ENCODE measurements at places on chromosomes 16 and 17.
A peak's percentile ranks its signal among the peaks of the same experiment; 100 is the strongest.

DNA sequence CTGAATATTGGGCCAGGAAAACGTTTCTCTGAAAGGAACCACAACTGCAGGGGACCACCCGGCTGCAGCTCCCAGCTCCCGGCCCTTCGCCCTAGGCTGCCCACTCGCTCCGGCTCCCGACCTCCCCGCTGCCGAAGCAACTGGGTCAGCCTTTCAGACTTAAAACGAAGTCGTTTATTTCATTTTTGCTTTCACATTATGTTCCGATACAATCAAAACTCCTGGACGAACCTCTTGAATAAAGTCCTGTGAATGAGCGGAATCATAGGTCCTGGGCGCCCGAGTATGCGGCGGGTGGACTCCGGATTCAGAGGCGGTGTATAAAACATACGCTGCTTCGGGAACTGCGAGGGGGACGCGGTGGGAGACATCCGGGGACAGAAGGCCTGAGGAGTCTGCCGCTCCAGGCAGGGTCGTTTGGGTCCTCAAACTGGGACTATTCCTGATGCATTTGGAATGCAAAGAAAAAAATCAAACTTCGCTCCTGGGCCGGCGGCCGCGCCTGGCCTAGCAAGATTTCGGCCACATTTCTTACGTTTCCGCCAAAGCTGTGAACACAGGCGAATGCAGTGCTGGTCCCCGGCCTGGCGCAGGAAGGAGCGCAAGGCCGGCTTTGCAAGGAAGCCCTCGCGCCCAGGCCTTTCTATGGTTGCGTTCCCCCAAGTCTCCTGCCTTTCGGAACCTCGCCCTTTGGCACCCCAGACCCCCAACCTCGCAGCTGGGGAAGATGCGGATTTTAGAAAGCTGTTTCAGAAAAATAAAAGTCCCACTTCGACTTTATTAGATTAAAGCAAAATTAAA is 3.7 kb downstream of the CBLN1 start:
- DNase-seq, result no peak

DNA sequence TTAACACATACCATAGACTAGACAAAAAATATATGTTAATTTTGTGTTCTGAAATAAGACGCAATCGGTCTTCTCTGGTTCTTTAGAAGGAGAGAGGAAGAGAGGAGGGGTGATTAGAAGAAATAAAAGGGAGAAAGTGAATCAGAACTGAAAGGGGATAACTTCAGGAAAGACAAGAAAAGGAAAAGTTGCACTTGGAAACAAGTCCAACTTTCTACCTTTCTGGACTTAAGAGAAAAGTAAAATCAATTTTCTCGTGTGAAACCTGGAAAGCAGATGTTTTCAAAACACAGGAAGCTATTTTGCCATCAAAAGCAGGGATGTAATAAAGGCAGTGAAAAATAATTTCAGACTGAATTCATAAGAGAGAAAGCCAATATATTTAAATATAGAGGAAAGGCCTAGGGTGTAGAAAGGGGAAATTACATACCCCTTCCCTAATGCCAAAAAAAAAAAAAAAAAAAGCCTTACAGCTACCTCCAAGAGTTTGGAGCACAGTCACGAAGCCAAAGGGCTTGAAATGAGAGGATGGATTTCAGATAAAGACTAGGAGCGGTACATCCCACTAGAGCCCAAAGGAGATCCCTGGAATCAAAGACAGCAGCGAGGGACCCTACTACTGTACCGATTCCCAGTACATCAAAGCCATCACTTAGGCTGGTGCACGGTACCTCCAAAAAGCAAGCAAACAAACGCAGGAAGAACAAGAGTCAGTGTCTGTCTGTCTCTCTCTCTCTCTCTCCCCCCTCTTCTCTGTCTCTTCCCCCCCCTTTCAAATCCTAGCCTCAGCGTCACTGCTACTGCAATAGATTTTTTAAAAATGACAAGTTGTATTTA is 12.1 kb upstream of the ZFHX3 start:
- no peak for DNase-seq

DNA sequence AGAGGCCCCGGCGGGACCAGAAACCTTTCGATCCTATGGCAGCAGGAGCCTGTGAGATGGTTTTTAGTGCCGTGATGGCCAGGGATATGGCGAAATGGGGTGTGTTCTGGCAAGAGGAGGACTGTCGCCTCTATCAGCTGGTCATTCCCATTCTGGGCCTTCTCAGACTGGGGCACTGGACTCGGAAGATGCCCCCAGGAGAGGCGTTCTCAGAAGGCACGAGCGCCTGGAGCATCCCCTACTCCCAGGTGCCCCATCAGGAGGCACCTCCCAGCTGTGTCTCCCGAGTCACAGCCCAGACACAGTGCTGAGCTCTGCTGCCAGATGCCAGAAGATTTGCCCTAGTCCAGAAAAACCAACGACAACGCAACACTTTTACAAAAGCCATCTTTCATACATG is 54.6 kb upstream of the ENDOV start:
- no peak for DNase-seq

- DNase-seq, result no peak
Observed at GRCh38 chr17:78779850-78780249, 2.2 kb downstream of the CYTH1 start.

DNA sequence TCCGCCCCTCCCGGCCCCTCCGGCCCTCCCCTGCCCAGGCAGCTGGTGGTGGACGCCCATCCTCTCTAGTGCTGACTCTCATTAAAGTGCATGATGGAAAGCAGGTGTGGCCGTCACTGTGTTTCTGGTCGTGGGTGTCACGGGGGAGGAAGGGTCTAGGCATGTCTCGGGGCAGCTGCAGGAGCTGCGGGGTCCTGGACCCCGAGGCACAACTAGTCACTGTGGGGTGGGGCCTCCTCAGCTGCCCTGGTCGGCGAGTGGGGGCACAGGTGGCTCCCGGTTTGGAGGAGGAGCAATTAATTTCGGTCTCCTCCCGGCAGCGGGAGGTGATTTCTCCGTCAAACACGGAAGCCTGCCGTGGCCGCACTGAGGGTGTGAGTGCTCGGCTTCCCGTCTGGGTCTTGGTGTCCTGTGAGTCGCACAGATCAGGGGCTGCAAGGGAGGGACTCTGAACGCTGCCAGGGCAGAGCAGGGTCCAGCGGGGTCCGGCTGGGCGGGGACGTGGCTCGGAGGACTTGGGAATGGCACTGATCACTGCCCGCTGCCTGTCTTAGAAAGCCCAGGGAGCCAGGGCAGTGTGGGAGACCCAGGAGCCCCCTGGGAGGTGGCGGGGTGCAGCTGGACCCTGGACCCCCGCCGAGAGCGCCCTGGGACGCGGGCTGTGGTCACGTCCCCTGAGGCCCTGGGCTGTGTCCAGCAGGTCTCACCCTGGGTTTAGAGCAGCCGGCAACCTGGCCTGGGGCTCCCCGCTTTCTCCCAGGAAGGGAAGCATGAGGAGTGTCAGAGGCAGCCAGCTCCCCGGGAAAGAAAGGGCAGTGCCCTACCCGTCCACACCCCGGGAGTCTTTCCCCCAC is 3.3 kb downstream of the TPSD1 start:
- DNase-seq, result no peak

- no peak for DNase-seq
Observed at GRCh38 chr16:73057291-73058210, 9.6 kb upstream of the ZFHX3 start.

- DNase-seq, result no peak
Observed at GRCh38 chr17:41415411-41415810, 9.0 kb downstream of the KRT37 start.

DNA sequence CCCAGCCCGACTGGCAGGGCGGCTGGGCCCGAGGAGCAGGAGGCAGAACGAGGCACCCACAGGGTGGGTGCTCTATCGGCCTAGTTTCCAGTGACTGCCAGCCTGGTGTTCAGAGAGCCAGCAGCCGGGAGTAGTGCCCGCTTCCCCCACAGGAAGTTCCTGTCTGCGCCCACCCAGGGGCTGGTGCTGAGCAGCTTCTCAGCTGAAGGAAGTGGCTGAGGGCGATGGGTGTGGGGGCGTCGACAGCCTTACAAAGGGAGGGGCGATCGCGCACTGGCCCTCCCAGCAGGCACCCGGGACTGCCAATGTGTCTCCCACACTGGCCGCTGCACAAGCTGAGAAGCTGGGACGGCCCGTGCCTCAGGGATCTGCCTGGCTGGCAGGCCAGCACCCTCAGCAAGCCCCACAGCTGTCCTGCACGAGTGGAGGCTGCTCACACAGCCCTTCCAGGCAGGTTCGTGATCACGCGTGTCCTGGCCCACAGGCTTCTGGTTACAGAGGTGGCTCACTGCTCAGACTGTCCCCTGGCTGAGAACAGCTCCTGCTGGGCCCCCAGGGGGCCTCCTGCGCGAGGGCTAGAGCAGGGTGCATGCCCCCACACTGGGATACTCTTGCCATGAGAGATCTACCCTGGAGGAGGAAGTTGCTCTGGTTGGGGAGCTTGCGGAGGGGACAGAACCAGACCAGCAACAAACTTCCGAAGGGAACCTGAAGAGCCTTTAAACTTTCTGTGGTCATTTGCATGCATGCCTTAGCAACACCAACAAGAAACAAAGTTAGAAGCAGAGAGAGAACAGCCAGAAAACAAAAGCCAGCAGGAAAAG is 2.5 kb downstream of the RNF166 start:
- DNase-seq, result peak; percentile 81

GRCh38 chr17:27471321-27472269 is 15.3 kb downstream of the KSR1 start:
- no peak for DNase-seq

DNA sequence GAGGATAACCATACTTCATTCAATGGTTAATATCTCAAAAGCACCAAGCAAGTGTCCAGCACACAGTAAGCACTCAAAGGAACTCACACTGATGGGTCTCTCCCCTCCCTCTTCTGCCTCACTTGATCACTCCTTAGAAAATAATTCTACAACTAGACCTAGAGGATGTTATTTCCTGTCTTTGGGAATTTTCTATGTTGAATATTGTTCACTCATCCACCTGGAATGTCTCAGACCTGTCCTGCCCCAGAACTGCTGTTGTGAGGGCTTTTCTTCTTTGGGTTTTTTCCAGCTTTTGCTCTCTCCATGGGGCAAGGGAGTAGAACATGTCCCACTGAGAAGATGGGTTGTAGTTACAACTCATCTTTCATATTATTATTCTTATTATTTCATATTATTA is 25.3 kb downstream of the NXPH3 start:
- no peak for DNase-seq

DNA sequence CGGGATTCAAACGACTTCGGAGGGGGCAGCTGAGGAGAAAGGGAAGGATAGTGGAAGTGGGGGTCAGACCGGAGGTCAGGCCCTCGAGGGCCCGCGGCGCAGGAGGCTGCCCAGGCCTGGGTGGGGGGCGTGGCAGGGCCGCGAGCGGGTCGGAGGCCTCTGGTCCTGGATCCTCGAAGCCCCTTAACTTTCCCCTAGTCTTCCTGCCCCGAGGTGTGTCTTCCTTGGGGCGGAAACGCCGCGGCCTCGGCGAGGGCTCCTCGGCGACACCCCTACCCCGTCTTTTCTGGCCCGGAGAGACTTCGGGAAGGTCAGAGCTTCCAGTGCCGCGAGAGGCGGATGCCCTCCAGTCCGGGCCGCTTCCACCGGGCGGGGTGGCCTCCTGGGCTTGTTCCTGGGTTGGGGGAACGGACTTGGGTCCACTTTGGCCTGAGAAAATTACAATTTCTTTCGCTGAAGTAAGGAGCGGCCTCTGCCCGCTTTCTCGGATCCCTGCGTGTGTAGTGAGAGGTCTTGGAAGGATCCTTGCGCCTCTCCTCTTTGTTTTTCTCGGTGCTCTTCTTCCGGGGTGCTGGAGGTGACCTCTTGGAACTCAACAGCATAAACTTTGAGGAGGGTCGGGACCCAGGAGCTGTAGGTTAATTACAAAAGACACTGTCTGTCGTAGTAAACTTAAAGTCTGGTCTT is 491 bp downstream of the IST1 start:
- DNase-seq, result no peak

- DNase-seq, result no peak
Observed at GRCh38 chr16:54080524-54081008, 206.0 kb downstream of the IRX3 start.

DNA sequence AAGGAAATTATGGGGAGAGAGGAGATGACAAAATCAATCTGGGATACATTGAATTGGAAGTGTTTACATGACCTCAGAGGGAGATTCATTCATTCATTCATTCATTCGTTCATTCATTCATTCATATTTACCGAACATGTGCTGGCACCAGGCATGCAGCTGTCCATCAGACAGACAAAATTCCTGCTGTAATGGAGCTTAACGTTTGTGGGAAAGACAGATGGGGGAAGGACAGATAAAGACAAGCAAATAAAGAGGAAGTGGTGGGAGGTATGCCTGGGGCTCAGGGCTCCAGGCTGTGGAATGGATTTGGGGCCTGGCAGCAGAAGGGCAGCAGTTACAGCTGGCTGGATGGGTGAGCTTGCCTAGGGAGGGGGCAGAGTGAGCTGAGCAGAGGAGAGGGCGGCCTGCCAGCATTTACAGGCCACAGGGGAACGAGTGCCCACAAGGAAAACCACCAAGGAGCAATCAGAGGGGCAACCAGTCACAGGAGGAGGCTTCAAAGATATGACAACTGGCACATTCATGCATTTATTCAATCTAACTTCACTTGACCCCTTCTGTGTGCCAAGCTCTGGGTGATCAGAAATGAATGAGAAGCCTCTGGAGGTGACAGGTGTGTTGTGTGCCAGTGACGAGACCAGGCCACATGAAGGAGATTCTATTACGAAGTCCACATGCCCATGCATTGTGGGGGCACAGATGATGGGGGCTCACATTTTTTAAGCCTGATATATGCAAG is 48.5 kb downstream of the ARHGAP27 start:
- no peak for DNase-seq

- no peak for DNase-seq
Observed at GRCh38 chr16:25593260-25593659, 98.5 kb upstream of the HS3ST4 start.

DNA sequence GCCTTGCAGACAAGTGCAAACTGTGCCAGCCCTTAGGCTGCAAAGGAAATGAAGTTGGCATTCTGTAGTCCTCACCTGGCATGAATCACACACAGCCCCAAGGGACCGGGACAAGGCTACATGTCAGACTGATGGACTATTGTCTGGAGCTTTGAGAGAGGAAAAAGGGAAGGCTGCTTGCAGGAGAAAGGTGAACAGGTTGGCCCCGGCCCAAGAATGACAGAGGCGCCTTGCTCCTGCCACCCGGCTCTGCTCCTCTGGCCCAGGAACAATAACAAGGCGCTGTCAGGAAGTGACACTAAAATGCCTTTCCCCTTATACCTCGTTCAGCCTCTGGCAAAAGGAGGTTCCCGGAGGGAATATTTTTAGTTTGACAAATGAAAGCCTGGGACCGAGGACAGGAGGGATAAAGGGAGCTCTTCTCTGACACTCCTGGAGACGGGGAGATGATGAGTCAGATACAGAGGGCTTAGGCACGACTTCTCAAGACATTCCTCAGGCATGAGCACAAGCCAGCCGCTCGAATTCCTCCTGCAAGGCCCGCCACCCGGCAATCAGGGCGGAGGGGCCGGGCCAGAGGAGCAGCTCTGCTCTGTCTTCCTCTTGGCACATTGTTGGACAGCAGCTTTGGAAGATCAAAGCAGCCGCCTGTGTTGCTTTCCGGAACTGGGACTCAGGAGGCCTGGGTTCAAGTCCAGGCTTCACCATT is 105.8 kb downstream of the NOG start:
- no peak for DNase-seq

DNA sequence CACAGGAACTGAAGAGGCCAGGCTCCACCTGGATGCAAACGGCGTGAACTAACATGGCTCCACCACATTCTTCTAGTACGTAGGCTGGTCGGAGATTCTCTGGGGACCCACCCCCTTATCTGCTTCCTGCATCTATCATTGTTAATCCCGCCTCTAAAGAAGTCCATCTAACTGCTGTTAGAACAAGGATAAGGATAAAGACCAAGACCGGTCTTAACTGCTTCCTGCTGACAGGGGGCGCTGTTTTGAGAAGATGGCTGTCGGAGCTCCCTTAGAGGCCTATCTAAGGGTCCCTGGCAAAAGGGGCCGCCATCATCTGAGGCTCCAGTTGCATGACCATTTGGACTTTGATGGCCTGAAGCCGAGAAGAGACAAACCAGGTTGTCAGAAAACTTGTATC is 25.8 kb upstream of the TNFSF12 start:
- no peak for DNase-seq

Data from Ammon's horn (tissue), 1 donor.